ENCODE measurements at places on chromosomes 16 and 17.
A peak's percentile ranks its signal among the peaks of the same experiment; 100 is the strongest.

DNA sequence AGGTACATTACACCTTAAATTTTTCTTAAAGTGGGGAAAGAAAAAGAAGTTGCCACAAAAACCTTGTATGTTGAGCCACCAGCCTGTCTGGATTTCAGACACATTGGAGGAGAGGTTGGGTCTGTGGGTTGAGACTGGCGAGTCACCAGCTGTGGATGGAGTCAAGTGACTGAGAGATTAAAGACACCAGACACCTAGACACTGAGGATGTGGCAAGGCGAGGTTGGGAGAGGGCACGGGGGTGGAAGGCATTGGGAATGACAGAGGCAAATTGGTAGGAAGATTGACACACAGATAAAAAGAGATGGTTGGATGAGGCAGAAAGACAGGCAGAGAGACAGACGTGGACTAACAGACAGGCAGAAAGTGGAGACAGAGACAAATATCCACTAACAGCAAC lies 49.6 kb downstream of the KCNJ12 start:
- no peak for DNase-seq

DNA sequence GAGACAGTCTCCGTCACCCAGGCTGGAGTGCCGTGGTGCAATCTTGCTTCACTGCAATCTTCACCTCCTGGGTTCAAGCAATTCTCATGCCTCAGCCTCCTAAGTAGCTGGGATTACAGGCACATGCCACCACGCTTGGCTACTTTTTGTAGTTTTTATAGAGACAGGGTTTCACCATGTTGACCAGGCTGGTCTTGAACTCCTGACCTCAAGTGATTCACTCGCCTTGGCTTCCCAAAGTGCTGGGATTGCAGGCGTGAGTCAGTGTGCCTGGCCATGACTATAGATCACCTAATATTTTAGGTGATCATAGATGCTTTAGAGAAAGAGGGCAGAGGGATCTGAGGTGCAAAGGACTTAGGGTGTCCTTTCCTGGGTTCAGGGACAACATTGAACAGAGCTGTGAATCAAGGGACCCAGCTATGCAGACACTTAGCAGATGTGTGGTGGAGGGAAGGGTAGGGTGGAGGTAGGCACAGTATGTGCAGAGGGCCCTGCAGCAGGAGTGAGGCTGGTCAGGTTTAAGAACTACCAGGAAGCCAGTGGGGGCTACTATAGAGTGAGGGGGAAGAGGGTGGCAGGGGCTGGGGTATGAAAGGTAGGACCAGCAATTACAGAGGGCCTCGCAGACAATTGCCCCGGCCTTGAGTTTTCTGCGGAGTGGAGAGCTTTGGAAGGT lies 116.5 kb downstream of the CMIP start:
- DNase-seq: no peak

DNA sequence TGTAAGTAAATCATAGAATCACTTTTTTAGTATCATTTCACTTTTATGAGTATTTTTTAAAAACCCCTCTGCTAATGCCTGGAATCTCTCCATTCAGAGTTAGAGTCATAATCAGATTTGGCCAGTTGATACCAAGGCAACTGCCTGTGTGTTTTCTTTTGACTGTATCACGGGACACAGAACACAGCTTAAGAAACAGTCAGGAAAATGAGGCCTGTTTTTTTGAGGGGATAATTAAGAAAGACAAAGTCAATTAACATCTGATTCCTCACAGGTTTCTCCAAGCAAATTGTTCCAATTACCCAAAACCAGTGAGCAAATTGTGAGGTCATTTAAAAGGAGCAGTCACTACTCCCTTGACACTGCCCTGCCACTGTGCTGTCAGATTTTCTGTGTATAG lies 944.5 kb upstream of the SOX9 start:
- no peak for DNase-seq

GRCh38 chr17:42039794-42040763 lies 10.3 kb downstream of the C17orf113 start:
- no peak for DNase-seq

DNA sequence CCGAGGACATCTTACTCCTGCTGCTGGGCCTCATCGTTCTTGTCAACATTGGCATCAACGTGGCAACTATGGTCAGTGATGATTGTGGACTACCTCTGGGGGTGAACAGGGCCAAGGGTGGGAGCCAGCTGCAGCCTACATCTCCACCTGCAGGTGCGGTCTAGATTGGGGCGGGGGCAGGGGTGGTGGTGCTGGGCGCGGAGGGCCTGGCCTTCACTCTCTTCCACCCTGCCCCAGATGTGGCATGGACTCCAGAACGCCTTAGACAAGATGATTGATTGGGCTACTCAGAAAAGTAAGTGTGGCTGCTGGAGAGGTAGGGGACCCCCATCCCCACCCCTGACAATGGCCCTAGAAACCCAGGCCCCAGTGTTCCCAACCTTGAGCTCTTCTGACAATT lies 340 bp downstream of the SPEM2 start:
- DNase-seq: no peak

DNA sequence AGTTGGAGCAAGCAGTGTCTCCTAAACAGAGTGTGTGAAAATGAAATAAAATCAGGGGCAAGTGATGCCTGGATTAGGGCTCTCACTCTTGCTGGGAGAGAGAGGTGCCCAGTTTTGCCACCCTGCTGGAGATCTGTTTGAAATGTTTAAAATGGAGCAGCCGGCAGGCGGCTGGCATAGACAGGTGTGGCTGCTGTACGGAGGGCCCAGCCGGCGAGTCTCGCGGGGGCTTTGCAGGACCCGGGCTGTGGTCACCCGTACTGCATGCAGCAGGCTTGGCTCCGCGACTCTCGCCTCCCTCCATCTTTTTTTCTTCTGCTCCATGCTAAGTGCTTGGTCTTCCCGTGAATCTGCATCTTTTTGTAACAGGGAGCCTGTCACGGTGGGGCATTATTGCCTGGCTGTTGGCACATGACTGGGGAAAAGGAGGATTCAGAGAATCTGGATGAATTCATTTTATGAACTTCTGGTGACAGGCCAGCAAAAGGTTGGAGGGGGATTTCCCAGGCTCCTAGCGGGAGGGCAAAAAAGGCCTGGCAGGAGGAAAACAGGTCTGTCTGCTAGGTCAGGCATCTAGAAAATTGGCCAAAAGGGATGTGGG lies 1.8 kb downstream of the ZNRF1 start:
- DNase-seq: no peak

DNA sequence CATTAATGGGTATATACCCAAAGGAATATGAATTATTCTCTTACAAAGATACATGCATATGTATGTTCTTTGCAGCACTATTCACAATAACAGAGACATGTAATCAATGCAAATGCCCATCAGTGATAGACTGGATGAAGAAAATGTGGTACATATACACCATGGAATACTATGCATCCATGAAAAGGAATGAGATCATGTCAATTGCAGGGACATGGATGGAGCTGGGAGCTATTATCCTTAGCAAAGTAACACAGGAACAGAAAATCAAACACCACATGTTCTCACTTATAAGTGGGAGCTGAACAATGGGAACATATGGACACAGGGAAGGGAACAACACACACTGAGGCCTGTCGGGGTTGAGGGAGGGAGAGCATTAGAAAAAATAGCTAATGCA lies 141.1 kb upstream of the HS3ST4 start:
- DNase-seq: no peak

GRCh38 chr17:44384281-44384822 lies 5.1 kb downstream of the ITGA2B start:
- DNase-seq: no peak

GRCh38 chr16:62963846-62964245 lies 927.6 kb upstream of the CDH8 start:
- no peak for DNase-seq

- no peak for DNase-seq
These were observed 141.8 kb downstream of the GRIN2A start for GRCh38 chr16:10040136-10041080.

DNA sequence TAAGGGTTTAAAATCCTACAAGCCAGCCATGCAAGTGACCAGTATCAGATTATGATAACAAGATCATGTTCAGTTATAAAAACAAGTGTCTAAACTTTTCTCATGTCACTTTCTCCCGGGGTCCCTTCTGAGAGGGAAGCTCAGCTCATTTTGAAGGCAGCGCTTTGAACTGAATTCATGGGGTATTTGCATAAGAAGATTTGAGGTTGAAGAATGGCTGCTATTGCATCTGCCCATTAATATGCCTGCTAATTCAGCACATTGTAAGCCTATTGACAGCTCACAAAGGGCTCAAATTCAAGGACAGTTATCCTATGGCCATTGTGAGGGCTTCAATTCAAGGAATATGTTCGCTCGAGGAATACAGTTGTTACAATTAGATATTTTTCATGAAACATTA lies 290.2 kb upstream of the IRX3 start:
- DNase-seq: no peak

- DNase-seq: no peak
These were observed 4.8 kb downstream of the MRC2 start for GRCh38 chr17:62631936-62632924.

DNA sequence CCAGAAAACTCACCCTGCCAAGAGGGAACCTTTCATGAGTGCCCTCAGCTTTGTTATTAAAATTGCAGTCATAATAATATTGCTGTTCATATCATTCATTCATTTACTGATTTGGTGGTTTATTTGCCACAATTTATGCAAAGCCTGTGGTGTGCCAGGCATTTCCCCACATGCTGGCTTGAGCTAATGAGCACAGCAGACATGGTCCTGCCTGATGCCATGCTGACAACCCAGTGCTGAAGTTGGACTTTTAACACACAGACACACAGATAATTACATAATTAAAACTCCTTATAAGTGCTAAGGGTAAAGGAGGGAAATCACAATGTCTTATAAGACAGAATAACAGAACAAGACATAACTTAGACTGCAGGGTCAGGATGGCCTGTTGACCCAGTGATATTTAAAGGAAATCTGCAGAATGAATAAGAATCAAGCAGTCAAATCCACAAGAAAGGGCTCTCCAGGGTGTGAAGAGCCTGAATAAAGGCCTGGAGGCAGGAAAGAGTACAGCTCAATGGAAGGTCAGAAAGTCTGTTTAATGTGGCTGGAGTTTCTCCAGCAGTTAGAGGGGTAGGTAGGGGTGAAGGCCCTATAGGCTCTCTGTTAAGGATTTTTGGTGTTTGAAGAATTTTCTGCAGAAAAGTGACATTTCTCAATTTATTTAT lies 196.9 kb upstream of the CDH11 start:
- no peak for DNase-seq

DNA sequence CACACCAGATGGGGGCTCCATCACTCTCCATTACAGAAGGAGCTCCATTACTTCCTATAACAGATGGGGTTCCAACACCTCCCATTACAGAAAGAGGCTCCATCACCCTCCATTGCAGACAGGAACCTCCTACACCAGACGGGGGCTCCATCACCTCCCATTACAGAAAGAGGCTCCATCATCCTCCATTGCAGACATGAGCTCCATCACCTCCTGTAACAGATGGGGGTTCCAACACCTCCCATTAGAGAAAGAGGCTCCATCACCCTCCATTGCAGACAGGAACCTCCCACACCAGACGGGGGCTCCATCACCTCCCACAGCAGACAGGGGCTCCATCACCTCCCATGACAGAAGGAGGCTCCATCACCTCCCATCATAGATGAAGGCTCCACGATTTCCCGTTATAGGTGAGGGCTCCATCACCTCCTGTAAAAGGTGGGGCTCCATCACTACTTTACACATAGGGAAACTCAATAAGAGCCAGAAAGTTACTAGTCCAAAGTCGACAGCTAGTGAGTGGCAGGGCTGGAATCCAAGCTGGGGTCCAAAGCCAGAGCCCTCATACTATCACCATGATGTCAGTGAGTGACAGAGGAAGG lies 224.8 kb downstream of the RBFOX3 start:
- DNase-seq: no peak

DNA sequence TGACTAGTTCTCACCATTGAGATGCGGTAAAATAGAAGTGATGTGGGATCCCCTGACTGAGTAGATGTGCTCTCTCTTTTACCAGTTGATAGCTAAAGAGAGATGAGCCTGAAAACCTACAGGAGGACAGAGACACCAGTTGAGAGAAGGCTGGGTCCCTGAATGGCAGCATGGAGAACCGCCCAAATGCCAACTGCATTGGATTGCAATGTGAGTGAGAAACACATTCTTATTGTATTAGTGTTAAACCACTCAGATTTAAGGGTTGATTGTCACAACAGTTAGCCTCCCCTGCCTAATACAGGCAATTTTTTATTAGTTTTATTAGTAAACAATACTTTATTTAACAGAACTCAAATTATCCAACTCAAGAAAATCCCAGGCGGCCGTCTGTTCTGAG lies 61.2 kb downstream of the SPACA3 start:
- DNase-seq: no peak

- no peak for DNase-seq
These were observed 573 bp downstream of the CTDNEP1 start for GRCh38 chr17:7250695-7251627.

DNA sequence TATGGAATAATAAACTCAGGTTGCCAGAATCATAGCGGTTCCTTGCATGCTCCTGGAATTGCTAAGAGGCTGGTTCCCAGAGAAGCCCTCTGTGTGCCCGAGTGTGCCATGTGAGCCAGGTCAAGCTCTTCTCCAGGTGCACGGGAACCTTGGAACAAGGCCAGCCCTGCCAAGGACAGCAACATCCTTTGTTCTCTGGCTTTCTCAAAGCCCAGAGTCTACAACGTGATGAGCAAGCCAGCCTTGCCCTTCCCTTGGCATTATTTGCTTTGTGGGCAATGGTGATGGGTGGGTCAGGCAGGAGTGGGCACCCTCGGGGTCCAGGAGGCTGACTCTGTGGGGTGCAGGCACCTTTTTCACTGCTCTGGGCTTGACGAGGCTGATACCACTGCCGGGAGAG lies 14.2 kb upstream of the SEC14L1 start:
- DNase-seq: no peak

- peak; percentile 47 for DNase-seq
These were observed 4.7 kb upstream of the IL17C start for GRCh38 chr16:88633684-88634140.

GRCh38 chr16:72124761-72125634 lies 31.4 kb downstream of the DHX38 start:
- DNase-seq: peak; percentile 14

DNA sequence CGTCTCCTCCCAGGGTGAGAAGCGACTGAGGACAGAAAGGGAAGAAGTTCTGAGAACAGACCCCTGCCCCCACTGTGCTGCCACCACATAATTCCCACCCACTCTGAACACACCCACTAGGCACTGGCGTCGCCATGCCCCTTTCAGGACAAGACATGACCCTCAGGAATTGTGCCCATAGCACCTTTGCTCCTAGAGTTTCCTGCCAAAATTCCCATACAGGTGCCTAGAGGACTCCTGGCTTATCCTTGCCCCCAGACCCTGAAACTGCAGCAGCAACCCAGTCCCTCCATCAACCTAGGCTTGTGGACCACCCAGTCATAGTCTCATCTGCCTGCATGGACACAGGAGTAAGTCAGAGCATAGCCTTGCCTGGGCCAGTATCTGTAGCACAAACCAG lies 157.7 kb upstream of the ZNF267 start:
- no peak for DNase-seq
